ENCODE measurements at places on chromosomes 5 and 9. TPM values are rescaled to one million over a fixed set of nuclear protein-coding genes. Genes with fewer than 3 reads are reported as not detected.

Gene GPBP1
- 44.7 TPM for total RNA-seq

Gene TRIM23
- total RNA-seq = 7.6 TPM

Gene SPAAR
- not detected for total RNA-seq

Gene CFAP157
- not detected for total RNA-seq

Gene SLC45A2
- not detected for total RNA-seq

Gene LCN12
- 0.81 TPM for total RNA-seq

Gene C5orf52
- total RNA-seq = not detected

Gene XRCC4
- 11.9 TPM for total RNA-seq

Gene KCTD16
- 0.08 TPM for total RNA-seq

Gene HACD4
- total RNA-seq = 1.0 TPM

Gene COL15A1
- 0.39 TPM for total RNA-seq

Gene HSPB3
- total RNA-seq = not detected

Gene HOMER1
- total RNA-seq = 5.3 TPM

Gene PCA3
- total RNA-seq = not detected

Gene ENHO
- total RNA-seq = 1.9 TPM

Gene TAF11L10
- total RNA-seq = not detected

Gene CHMP5
- 90.3 TPM for total RNA-seq

Gene ZDHHC11
- total RNA-seq = 14.6 TPM

Gene RGS14
- 6.9 TPM for total RNA-seq

Gene RNF208
- total RNA-seq = 2.0 TPM

Gene LVRN
- 0.09 TPM for total RNA-seq

Gene RETREG1
- total RNA-seq = 1.4 TPM

Gene PDE8B
- 1.3 TPM for total RNA-seq

Gene SHISAL2B
- total RNA-seq = not detected

Gene DMRT1
- total RNA-seq = not detected

Gene ADAMTS19
- total RNA-seq = not detected

Gene INSL4
- total RNA-seq = 13.9 TPM

Gene SHB
- total RNA-seq = 37.8 TPM

Gene CNTNAP3B
- total RNA-seq = 15.9 TPM

Gene SLC2A6
- 24.2 TPM for total RNA-seq

Gene FOXD4L5
- not detected for total RNA-seq

Gene PRRX2
- 8.8 TPM for total RNA-seq

Gene TNFSF8
- total RNA-seq = not detected

Gene FAXDC2
- total RNA-seq = 0.16 TPM
